ENCODE measurements at places on chromosomes 2 and 18.

- DNase-seq, result no peak
Measured at GRCh38 chr2:57516698-57517340, 529.8 kb upstream of the VRK2 start.

DNA sequence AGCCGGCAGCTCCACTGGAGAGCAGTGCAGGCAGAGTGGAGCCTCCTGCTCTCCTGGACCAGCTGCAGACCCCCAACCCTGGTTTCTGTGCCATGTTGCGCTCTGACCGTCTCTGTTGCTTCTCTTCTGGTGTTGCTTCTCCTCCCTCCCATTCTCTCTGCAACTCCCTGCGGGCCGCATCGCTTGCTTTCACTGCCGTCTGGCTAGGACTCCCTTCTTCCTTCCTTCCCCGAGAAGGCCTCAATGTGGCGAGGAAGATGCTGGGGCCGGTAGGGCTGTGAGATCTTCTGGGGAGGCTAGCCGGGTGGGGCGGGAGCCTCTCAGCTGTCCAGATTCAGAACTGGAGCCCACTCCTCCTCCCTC, 6.2 kb downstream of the DNAJB2 start:
- no peak for DNase-seq

DNA sequence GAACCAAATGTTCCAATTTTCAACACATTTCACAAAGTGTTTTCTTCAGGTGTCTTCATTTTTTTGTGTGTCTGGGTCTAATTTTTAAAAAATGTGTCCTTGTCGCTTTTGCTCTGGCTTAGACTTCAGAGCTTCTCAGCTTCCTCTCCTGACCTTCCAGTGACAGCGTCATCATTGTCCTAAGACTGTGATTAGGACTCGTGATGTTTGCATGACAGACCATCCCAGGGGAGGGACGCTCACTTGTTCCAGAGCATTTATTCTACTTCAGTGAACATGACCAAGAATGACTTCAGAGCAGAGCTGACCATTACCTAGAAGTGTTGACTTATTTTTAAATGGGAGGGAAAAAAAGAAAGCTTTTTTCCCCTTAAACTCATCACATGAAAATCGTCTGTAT, 591.9 kb downstream of the IRS1 start:
- no peak for DNase-seq

- no peak for DNase-seq
Measured at GRCh38 chr2:17107871-17108270, 410.4 kb downstream of the RAD51AP2 start.

GRCh38 chr2:48851161-48851560, 95.6 kb upstream of the LHCGR start:
- no peak for DNase-seq

DNA sequence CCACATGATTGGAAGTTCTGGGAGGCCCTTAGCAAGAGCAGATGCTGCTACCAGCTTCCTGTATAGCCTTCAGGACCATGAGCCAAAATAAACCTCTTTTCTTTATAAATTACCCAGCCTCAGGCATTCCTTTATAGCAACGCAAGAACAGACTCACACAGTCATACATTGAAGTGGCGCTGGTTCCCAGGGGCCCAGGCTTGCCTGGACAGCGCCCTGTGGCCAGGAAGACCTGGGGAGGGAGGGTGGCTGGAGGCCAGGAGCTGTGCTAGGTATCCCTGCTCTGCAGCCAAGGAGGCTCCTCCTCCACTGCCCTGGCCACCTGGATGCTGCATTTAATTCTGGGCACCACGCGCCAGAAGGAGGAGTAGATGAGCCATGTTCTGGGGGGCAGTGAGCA, 98.1 kb downstream of the AGAP1 start:
- DNase-seq, result no peak

- no peak for DNase-seq
Measured at GRCh38 chr18:31876707-31877106, 66.2 kb downstream of the TRAPPC8 start.

DNA sequence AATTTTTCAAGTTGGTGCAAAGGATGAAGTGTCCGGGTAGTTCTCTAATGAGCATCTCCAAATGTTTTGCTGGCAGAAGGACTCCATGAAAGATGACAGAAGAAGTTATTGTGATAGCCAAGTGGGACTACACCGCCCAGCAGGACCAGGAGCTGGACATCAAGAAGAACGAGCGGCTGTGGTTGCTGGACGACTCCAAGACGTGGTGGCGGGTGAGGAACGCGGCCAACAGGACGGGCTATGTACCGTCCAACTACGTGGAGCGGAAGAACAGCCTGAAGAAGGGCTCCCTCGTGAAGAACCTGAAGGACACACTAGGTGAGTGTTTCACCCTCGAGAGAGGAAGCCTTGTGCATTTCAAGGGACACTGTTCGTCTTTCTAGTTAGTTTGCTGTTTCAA, 110.3 kb downstream of the NCK2 start:
- DNase-seq, result no peak

DNA sequence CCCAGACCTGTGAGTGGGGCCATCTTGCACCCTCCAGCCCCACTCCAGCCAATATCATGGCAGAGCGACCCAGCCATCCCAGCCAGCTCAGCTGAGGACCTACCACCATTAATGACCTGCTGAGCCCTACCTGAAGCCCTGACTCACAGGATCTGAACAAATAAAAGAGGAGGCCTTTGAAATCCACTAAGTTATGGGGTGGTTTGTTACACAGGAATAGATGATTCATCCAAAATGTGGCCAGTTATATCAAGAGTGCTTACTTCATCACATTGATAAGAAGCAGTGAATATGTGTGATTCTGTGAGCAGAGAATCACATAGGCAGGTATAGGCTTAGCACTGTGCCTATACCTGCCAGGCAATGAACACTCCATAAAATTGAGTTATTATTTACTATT, 34.7 kb upstream of the FAM124B start:
- no peak for DNase-seq

- DNase-seq, result no peak
Measured at GRCh38 chr2:129877795-129878775, 101.4 kb upstream of the RAB6C start.

DNA sequence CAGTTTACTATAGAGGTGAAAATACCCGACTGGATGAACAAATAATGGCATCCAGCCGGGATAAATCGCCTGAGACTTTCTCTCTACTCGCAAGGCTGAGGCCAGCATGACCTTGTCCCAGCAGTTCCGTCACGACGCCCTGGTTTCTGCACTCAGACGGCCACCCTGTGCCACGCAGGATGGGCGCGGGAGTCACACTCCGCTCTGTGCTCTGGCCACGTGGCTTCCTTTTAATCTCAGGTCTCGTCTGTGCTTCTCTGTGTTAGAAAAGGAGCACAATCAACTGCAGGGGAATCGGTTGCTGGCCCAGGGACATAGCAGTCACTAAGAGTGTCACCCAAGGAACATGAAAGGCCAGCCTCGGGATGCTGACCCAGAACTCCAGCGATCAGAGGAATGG, 194.7 kb upstream of the PXDN start:
- no peak for DNase-seq

- no peak for DNase-seq
Measured at GRCh38 chr2:116819355-116819754, 995.1 kb upstream of the DDX18 start.

DNA sequence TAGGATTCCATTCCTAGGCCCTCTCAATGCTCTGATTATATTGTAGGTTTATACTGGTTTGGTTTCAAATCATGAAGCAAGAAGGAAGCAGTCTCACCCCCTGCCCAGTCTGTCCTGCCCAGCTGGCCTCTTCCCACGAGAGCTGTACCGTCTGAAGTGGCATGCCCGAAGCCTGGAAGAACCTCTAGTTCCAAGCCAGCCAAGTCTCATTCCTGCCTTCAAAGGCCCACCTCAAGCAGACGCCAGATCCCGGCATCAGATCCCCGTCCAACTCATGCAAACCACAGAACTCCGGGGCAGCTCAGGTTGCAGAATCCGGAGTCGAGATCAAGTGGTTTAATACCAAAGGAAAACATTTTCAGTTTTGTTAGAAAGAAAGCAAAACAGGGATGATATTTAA, 234.4 kb downstream of the LPIN1 start:
- no peak for DNase-seq

DNA sequence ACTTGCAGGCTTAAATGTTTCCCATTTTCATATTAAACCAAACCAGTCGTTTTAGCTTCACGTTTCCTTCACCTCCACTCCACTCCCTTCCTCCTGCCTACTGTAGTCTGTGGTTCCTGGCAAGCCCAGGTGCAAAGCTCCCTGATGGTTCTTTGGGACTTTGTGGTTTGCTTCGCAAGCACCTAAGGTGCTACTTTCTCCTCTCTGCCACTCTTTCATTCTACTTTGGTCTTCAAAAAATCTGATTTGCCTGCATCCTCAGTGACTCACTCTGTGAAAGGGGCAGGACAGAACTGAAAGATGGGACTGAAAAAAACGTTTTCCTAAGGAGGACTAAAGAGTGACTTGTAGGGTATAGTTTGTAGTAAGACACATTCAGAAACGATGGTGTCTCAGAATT, 228.4 kb downstream of the CYRIA start:
- no peak for DNase-seq

DNA sequence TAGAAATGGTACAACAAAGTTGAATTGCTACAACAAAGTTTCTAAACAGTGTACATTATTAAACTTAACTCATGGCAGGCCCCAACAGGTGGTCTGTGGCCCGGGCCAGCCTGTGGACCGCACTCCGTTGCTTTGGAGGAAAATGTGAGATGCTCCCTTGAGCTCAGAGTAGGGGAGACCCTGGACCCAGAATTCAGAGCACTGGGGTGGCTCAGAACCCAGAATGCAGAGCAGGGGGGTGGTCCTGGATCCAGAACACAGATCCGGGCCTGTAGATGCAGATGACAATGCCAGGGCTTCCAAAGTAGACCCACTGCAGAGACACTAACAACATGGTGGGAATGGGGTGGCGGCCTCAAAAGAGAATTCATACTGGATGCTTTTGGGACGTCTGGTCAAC, 311.0 kb downstream of the NDUFA10 start:
- DNase-seq, result no peak

GRCh38 chr2:168555283-168555682, 99.2 kb downstream of the CERS6 start:
- no peak for DNase-seq

DNA sequence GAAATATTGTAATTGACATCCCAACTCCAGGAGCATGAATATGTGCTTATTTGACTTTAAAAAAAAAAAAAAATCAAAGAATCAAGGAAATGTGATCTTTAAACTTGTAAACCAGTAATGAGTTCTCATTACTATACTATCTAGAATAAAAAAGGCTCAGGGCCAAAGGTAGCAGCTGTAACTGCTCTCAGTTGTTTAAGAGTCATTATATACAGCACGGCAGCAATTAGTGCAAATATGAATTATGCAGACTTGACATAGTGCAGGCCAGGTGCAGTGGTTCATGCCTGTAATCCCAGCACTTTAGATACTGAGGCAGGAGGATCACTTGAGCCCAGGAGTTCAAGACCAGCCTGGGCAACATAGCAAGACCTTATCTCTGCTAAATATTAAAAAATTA, 125.7 kb upstream of the TTC39C start:
- DNase-seq, result no peak

DNA sequence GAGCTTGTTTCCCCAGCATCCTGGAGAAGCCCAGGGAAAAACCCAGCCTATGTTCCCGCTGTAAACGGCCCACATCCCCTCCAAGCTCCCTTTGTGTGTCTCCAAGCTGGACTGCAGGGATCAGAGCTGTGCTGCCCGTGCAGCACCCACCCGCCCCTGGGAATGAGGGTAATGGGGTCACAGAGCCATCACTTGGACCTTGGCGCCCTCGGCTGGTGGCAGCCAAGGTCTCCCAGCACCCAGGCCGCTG, 670 bp upstream of the INPP5D start:
- no peak for DNase-seq

DNA sequence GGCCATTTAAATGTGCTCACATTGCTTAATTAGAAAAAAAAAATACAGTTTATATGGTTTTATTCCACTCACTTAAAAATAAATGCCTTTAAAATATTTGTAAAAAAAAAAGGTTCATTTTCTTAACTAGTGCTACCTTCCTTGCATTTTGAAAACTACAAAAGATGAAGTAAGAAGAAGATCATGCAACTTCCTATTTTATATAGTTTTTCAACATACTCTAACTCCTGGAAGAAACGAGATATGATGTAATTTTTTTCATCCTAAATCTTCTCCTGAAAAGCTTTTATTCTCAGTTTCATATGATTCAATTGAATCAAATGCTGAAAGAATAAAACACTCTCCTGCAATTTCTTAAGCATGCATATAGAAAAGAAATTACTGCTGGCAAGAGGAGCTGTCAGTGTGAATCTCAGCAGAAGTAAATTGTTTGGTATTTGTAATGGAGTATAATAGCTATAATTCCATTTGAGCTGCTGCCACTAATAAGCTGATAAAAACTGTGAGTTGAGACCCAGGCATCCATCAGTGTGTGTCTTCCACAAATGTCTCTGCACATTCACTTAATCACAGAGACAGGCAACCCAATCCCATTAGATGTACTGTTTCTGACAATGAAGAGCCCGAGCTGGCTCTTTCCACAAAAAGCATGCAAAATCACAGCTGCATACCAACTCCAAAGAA, 3.7 kb downstream of the FTCDNL1 start:
- DNase-seq, result no peak

All from stimulated activated CD4-positive, alpha-beta T cell treated with anti-CD3 and anti-CD28 coated beads, Interleukin-2, amount 100 ng/mL, for 48 hours (primary cell).